Esophagus mucosa (tissue), 1 donor: ENCODE measurements at places on chromosomes 5 and 9. TPM values are rescaled to one million over a fixed set of nuclear protein-coding genes. Genes with fewer than 3 reads are reported as not detected.

The CDO1 gene
- total RNA-seq = 0.20 TPM

The ZNF354C gene
- 1.2 TPM for total RNA-seq

The SPATA31C1 gene
- not detected for total RNA-seq

The PKN3 gene
- total RNA-seq = 2.5 TPM

The LCNL1 gene
- 0.20 TPM for total RNA-seq

The SOHLH1 gene
- not detected for total RNA-seq

The CCDC192 gene
- not detected for total RNA-seq

GRCh38 chr5:19986031-19986619 is 1.9 kb downstream of the CDH18 start:
- no peak for ATAC-seq

GRCh38 chr9:103904242-103904641 is 189.9 kb upstream of the SMC2 start:
- no peak for ATAC-seq

GRCh38 chr5:668283-668995 is 24.7 kb downstream of the TPPP start:
- no peak for ATAC-seq

DNA sequence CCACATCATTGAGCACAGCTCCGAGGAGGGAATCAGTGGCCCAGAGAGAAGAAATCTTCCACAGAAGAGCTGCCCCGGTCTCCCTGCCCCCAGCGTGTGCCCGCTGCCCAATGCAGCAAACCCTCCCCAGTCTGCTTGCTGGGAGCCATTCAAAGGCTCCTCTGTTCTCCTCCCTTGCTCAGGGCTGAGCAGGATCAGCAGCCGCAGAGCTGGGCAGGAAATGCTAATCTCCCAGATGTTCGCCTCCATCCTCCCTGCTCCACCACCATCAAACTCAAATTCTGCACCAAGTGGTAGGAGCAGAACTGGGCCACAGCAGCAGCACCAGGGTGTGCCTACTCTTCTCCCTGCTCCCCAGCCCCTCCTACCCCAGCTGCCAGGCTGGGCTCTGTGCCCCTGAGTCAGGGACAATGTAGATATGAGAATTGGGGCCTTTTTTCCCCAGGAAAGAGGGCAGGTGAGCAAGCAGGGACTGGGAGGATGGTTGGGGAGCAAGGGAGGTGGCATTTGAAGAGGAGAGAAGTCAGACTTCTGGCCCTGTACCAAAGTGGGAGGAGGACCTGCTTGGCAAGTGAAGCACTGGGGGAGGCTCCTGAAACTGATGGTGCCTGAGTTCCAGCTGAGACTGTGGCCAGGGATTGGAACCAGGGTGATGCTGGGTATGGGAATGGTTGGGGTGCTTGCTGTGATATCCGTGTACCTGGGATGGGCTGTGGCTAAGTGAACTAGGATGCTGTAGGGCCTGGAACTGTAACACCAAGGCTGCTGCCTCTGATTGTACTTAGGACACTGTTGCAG is 1.9 kb upstream of the PCDH1 start:
- ATAC-seq = no peak

DNA sequence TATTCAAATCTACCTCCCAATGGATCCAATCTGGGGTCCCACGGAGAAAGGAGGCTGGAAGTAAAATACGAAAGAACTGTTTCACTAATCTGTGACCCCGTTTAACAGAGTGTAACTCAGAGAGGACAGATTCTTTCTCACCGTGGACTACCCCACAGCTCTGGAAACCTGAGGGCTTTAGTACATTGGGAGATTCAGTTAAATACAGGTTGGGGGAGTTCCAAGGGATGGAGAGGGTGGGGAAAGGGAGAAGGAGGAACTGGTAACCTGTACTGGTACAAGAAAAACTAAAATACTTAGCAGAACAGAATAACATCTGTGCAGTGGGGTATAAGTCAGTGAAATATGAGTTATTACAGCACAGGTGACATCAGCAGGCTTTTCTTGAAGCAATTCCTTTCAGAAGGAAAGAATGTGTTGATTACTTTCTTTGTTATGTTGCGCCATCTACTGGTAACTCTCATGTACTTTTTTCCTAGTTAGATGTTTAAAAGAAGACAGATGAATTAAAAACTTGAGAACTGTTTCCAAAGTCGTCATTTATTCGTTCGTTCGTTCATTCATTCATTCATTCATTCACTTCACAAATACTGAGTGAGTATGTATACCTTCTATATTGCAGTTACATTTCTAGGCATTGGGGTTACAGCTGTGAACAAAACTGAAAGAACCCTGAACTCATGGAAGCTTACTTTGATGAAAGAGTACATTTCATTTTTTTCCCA is 30.0 kb upstream of the STOM start:
- ATAC-seq = peak; percentile 58

DNA sequence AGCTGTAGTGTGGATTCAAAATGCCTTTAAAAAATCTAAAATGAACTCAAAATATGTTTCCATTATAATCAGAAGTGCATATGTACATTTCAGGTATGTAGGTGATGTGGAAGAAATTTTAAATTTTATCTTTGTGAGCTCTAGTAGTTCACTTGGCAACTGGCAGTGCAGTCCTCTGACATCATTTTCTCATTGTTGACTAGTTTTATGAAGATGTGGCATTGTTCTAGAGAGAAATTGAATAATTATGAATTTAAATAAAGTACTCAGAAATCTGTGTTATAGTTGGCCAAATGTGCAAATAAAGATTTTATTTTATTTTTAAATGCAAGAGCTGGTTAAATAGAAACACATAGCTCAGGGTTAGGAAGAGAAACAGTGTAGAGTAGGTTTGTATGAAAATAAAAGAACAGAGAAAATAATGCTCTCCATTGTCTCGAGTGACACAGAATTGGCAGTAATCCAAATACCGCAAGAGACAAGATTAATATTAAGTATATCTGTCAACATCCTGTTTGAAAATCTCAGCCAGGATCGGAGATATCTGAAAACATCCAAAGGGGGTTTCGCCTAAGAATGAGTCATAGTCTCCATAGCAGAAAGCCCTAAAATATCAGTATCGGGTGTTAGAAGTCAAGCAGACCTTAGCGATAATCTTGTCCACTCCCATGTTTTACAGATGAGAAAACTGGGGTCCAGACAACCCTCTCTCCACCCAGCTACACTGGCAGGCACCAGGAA is 189.4 kb downstream of the CCDC192 start:
- peak; percentile 11 for ATAC-seq

GRCh38 chr5:27705661-27706060 is 667.3 kb upstream of the CDH9 start:
- ATAC-seq = no peak

GRCh38 chr9:107368696-107369095 is 85.6 kb downstream of the RAD23B start:
- no peak for ATAC-seq

- no peak for ATAC-seq
Observed at GRCh38 chr5:175501759-175502158, 23.4 kb downstream of the SFXN1 start.

GRCh38 chr5:154470137-154470536 is 7.9 kb downstream of the HAND1 start:
- ATAC-seq = no peak

DNA sequence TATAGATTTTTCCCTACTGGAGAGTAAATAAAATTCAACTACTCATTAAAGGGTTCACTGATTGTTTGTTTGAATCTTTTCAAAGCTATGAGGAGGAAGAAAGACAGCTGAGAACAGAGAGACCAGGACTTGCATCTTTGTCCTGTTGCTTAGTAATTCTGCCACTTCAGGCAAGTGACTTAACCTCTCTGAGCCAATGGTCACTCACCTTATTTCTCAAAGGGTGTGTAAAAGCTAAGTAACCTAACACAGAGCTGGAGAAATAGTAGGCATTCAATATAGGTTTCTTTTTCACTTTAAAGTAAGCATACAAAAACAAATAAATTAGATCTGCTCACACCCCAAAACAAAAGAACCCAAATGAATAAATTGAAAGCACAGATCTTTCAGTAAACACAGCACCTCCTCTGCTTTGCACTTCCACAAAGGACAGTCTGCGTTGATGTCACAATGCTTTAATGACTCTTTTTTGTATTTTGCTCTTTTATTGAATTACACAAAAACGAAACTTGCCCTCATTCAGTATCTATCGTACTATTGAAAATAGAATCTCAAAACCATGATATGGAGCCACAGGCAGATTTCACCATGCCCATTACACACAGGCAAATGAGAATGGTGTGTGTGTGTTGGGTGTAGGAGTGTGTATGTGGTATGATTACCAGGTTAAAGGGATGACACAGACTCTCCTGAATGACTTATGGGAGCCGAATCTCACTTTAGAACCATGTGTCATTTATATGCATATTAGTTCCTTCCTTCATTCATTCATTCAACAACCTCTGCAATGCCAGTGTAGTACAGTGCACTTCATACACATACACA is 166.0 kb downstream of the EBF1 start:
- ATAC-seq = no peak

GRCh38 chr5:170542691-170543293 is 39.0 kb downstream of the KCNIP1 start:
- no peak for ATAC-seq

- ATAC-seq = no peak
Observed at GRCh38 chr9:122379340-122379739, 8.5 kb downstream of the PTGS1 start.

DNA sequence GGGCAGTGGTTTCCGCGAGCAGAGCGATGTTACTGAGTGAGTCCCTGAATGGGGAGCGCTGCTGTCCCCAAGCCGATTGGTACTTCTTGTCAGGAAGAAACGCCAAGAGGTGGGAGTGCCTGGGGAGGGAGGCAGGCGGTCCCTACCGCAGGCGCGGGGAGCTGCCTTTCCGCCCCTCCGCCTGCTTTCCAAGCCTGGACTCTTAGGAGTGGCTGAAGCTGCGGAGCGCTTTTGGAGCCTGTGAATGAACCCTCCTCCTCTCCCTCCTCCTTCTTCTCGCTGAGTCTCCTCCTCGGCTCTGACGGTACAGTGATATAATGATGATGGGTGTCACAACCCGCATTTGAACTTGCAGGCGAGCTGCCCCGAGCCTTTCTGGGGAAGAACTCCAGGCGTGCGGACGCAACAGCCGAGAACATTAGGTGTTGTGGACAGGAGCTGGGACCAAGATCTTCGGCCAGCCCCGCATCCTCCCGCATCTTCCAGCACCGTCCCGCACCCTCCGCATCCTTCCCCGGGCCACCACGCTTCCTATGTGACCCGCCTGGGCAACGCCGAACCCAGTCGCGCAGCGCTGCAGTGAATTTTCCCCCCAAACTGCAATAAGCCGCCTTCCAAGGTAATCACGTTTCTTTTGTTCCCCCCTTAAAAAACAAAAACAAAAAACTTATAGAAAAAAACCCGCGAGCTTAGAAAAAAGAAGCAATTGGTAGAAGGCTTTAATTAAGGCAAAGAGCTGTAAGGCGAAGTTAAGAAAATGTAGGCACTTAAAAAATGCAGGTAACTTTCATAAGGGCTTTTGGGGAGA is at the start of gene VCAN:
Gene VCAN (plus strand): TSS at position 340 of the 808 bp plus-strand sequence. CDS start 11,775 bp downstream, outside the sequence.
- peak; percentile 28 for ATAC-seq

- no peak for ATAC-seq
Observed at GRCh38 chr5:172529896-172530295, 75.6 kb upstream of the SH3PXD2B start.

DNA sequence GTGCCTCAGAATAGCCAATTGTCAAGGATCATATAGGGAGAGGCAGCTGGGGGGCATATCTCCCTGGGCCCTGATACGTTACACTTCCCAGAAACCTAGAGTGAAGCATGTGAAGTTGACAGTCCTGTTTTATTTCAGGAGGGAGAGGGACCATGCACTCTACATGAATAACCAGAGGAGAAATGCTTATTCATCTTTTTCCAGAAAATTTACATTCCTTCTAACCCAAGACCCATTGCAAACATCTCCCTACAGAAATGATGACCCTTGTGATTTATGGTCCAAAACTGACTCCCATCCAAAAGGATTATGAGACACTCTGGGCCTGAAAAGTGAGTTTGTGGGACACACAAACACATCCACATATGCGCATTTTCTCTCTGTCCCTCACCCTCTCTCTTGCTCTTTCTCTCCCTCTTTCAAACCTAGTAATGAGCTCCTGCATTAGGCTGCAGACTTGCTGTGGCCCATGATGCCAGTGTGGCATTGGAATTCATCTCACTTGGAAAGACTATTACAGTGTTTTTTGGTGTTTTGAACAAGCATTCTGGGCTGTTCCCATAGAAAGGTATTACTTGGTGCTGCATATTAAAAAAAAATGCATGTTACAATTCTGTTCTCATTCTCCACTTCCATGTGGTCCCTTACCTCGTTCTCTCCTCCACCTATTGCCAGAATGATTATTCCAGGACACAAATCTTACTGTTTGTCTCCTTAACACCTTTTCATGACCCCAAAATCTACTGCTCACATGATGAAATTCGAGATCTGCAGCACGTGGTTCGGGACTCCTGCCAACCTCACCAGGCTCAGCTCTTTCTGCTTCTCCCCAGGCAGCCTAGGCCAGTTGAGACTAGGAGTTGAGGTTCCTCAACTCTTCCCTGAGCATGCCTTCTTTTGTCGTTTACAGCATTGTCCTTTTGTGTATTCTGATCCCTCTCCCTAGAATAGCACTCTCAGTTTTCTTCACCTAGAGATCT is 451.3 kb upstream of the KLF4 start:
- no peak for ATAC-seq

DNA sequence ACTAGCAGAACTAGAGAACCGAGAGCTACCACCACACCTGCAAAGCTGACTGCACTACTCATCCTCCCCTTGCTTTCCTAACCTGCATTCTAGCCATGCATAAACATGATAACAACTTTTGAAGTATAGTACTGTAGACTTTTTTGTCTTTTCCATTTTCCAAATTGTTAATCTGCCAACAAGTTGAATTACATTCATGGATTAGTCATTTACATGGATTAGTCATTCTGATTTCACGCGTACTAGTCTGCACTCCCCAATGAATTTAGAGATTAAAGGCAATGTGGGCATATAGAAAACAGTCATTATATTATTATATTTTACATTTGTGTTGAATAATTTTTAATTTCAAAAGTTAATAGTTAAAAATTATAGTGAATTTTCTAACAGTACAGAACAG is 81.4 kb downstream of the EDIL3 start:
- ATAC-seq = no peak

DNA sequence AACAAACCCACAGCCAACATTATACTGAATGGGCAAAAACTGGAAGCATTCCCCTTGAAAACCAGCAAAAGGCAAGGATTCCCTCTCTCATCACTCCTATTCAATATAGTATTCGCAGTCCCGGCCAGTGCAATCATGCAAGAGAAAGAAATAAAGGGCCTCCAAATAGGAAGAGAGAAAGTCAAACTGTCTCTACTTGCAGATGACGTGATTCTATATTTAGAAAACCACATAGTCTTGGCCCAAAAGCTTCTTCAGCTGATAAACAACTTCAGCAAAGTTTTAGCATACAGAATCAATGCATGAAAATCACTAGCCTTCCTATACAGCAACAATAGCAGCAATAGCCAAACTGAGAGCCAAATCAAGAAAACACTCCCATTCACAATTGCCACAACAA is 333.7 kb upstream of the EDIL3 start:
- ATAC-seq = no peak

DNA sequence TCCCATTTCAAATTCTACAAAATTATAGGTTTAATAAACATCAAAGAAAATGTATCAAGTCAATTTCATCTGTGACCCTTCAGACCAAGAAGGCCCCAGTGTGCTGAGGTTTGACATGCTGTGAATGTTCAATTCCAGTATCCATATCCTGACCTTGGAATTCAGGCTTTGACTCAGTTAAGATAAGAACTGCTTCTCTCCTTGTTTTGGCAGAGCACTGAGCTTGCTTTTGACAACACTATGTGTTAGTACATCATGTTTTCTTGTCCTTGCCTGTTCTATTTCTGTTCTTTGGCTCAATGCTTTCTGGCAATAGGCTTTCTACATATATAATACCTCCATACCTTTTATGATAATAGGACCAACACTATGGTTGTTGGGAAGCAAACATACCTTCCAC is 105.6 kb downstream of the PLCXD3 start:
- ATAC-seq = no peak
